Mesothelial cell of epicardium (in vitro differentiated cells): ENCODE measurements at places on chromosomes 7 and 10. TPM values are rescaled to one million over a fixed set of nuclear protein-coding genes. Genes with fewer than 3 reads are reported as not detected.

- no peak for DNase-seq
Measured at GRCh38 chr10:106931159-106931852, 233.2 kb downstream of the SORCS1 start.

- DNase-seq, result no peak
Measured at GRCh38 chr7:1974290-1975101, 258.2 kb downstream of the MAD1L1 start.

MRPS17 gene
- 17.2 to 19.7 TPM (median 17.5 TPM) in 3 replicates for total RNA-seq

ASAH2 gene
- total RNA-seq, result 7.1 to 8.3 TPM (median 8.1 TPM) in 3 replicates

ZMIZ2 gene
- total RNA-seq, result 164 to 169 TPM (median 164 TPM) in 3 replicates

PNLIP gene
- total RNA-seq, result not detected in 3 replicates
